ENCODE measurements at places on chromosomes 16 and 17.

DNA sequence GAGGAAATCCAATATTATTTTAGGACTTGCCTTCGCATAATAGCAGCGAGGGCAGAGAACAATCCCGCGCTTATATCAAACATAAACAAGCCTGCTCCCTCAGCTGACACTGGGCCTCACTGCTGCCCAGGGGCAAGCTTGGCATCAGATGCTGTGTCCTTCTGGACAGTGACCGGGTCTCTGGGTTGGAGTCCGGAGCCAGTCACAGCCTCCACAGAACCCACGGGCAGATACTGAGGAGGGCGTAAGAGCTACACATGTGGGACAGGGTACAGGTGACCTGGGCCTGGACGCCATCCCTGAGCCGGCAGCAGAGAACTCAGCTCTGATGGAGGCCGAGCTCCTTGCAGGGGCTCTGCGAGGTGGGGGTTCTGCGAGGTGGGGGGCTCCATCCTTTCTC lies 14.7 kb upstream of the ZNF469 start:
- no peak for DNase-seq

GRCh38 chr17:17414341-17414805 lies 62.4 kb upstream of the MED9 start:
- DNase-seq = peak; percentile 76

DNA sequence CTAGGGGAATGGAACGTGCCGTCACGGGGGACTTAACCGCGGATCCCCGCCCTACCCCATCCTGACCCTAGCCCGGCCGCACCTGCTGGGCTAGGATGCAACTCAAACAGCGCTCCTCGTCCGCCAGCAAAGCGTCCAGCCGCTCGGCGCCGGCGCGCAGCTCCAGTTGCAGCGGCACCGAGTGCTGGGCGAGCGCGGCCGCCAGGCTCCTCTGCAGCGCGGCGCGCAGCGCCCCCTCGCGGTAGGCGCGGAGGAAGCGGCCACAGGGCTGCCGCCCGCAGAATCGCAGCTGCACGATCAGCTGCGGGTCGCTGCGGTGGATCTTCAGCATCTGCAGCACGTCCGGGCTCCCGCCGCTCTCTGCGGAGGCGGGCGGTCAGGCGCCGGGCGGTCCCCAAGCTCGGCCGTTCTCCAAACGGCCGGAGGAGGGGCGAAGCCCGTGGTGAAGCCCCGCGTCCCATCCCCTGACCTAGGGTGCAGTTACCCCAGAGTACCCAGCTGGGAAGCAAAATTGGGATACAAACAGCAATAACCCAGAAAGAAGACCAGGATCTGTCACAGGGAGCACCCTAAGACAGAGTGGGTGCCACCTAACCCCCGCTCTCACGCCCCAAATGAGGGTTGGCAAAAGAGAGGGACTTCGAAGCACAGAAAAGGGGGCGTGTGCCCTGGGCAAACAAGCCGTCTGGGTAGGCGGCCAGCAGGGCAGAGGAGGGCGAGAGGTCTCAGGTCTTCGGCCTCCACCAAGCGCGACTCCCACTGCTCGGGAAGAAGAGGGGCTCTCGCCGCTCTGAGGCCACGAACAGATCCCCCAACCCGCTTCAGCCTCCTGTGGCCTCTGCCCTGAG lies 4.2 kb downstream of the TRADD start:
- DNase-seq = peak; percentile 87

DNA sequence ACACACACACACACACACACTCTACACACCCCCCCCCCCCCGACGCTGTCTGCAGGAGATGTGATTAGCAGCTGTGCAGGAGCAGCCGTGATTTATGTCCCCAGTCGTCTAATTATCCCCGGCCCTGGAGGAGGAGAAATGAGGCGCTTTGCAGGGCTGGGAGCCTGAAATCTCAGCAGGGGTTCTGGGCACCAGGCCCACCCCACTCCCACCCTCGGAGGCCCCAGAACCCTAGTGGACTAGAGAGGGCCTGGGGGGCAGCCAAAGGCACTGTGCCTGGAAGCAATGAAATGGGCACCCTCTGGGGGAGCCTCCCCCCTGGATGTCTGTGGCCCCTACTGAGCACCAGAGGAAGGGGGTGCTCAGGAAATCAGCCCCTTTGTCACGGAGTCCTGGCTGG lies 134.2 kb upstream of the CIBAR2 start:
- DNase-seq = no peak
